ENCODE measurements at places on chromosomes 13 and 19. TPM values are rescaled to one million over a fixed set of nuclear protein-coding genes. Genes with fewer than 3 reads are reported as not detected.

DNA sequence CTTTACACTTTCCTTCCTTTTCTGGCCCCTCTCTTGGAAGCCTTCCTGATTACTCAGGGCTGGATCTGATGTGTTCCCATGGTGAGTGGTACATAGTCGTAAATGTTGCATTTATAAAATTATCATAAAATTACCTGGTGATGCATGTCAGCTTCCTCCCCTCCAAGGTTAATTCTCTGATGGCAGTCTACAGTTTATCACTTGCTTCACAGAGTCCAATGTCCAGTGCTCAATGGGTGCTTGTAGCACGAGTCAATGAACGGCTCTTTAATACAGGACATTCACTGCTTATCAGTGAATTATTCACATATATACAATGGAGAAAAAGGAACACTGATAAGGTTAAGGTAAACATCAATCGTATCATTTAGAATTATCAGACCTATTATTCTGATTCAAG lies 27.0 kb upstream of the OXGR1 start:
- no peak for DNase-seq

- DNase-seq = no peak
Observed at GRCh38 chr13:28609926-28610325, 49.0 kb upstream of the POMP start.

DNA sequence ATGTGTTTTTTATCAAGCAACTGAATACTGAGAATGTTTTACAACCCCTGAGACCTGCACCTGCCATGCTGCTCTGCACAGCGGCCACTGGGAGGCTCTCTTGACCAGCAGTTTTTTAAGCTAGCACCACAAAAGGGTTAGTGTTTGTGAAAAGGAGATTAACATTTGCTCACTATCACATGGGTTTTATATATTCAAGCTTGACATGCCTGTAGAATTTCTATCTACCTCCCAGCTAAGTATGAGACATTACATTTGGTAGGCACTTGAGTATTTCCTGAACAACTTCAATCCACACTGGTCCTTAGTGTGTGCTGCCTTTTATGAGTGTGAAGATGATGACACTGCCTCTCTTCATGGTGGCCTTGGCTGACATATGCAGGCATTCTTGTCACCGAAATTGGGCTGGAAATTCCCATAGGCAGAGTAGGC lies 1238.9 kb downstream of the UQCRFS1 start:
- no peak for DNase-seq

BRME1 gene
- 8.9 TPM for total RNA-seq

NTF4 gene
- total RNA-seq = not detected

EFNA2 gene
- total RNA-seq = not detected

NKG7 gene
- total RNA-seq = 232 TPM

LENG9 gene
- total RNA-seq = 5.4 TPM
